ENCODE measurements at places on chromosomes 7 and 10.
A peak's percentile ranks its signal among the peaks of the same experiment; 100 is the strongest.

- DNase-seq: peak; percentile 19
Measured at GRCh38 chr10:73517166-73517888, 21.5 kb upstream of the PPP3CB start.

DNA sequence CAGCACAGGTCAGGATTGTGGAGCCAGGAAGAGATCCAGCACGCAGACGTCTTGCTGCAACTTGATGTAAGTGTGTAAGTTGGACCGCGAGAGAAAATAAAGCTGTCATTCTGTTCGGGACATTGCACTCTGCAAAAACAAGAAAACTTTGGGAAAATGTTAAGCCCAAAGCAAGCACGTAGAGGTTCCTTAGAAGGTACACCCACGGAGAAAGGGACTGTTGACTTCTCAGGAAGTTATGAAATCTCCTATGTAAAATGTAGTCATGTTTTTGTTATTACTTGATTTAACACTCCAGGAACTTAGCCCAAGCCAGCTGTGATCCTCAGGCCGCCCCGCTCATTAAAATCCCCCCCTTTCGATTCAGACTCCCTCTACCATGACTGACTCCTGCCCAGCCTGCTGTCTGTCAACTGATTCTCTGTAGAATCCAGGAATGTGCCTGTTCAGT is 196.1 kb upstream of the TCF7L2 start:
- no peak for DNase-seq

DNA sequence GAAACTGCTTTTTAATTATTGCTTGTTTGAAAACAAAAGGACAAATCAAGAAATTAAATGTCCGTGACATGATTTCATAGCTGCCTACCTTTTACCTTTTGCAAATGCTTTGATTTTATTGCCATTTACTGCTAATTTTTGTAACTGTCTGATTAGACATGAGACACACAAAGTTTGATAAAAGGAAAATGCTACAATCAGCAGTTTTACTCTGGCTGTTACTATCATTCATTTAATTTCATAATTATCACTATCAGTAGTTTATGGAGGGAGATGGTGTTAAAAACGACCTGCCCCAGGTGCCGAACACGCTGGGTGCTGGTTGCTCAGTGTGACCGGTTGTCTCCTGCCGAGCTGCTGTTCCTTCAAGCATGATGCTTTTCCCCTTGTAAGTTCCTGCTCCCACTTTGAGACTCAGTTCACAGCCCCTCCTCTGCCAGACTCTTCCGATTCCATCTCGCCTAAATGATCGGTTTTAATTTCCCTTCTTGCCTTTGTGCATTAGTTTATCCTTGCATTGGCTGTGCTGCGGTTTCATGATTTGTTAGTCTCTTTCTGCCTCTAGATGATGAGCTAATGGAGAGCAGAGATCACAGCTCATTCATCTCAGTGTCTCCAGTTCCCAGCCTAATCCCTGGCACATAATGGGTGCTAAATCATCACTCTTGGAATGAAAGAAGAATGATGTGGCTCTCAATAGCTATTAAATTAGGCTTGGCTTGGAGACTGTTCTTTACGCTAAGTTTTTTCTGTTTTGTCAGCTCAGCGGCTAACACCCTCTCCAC is 110.6 kb downstream of the PFKFB3 start:
- no peak for DNase-seq

- DNase-seq: no peak
Measured at GRCh38 chr10:92327445-92328433, 36.8 kb downstream of the MARCHF5 start.

DNA sequence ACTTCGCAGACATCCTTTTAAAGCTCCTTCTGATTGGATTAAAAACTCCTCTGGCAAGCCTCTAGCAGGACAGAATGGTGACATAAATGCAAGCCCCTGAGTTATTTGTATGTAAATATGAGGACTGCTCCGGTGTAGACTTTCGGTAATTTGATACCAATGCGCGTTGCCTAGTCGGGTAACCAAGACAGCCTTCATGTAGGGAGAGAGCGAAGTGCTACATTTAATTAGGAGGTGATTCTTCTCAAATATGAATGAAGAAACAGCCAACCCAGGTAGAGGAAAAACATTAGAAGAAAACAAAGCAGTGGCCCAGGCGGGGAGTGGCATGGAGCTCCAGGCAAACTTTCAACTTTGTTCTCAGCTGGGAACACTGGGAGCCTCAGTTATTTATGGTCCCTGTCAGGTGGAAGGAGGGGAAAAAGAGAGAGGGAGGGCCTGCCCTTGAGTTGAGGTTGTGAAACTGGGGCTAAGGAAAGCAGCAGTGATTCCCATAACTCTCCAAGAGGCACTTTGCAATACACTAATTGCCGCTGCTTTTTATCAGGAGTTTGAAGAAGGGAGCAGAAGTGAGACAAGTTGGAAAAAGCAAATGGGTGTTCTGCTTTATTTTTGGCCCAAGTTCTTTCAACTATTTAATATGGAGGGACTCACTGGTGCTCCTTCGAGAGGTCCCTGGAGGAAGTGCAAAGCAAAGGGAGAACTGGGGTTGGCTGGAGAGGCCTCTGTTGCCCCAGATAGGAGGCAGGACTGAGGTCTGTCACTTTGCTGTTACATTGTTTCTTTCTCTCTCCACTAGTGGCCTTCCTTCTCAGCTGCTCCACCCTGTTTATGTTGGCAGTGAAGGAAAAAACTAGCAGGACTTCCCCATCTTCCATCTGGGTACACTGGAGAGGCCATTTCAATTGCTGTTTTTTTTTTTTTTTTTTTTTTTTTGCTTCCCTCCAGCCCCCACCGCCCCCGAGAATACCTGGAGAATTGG is 234.6 kb upstream of the CCDC6 start:
- DNase-seq: peak; percentile 13

DNA sequence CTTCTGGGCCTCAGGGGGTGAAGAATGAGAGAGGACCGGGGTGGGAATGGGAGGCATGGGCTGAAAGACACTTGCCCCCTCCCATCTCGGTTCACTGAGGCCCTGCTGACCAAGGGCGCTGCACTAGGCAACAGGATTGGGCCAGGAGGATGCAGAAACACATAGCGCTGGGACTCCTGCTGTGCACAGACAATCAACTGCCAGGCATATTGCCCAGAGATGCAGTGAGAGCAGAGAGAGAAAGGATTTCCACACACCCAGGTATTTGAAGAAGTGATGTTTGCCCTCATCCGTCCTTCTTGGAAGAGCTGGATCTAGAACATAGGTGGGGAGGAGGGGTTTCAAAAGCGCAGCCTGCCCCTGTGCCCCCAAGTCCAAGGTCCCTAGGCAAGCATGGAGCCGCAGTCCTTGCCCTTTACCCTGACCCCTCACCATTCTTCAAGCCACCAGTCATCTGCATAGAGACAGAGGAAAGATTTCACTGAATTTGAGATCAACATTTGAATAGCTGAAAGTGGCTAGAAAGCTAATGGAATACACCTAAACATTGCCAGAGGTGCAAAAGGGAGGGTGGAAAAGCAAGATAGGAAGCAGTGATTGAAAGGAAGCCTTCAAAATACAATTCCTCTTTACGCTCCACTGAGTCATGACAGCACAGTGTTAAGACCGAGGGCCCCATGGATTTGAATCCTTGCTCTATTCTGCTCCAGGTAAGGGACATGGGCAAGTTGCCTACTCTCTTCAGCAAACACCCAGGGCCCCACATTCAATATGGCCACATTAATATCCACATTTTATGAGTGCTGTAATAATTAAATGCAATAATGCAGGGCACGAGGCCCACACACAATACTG is 44.2 kb upstream of the TNS3 start:
- DNase-seq: no peak

- DNase-seq: no peak
Measured at GRCh38 chr7:37068038-37068437, 343.7 kb upstream of the AOAH start.

DNA sequence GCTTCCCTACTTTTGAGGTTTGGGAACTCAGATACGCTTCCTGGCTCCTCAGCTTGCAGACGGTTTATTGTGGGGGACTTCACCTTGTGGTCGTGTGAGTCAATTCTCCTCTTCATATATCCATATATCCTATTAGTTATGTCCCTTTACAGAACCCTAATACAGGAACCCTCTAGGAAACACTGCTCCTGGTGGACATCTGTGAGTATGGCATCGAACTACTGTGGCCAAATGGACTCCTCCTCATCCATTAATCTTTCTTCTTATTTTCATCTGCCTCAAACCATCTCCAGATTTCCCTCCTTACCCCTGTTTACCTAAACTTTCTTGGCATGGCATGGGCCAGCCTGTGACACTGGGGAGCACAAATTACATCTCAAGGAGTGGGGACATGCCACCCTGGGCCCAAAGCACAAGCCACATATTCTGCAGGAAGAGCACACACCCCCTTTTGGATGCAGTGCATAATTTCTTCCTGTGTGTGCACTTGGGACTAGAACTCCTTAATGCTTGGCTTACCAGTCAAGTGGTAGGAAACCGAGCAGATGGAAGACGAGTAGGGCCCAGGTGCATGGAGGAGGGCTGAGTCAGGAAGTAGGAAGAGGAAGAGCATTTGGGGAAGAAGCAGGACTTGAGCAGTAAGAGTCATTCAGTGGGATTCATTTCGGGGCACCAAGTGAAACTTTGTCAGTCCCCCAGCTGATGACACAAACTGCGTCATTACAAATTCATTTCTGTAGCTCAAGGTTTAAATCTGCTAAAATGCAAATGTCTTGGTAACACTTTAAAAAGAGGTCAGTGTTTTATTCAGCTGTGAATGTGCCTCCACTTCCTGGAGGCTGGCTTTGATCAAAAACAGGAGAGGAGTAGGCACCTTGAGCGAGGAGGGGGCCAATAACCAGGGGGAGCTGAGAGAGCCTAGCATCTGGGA is 80.8 kb upstream of the PLXNA4 start:
- peak; percentile 22 for DNase-seq

DNA sequence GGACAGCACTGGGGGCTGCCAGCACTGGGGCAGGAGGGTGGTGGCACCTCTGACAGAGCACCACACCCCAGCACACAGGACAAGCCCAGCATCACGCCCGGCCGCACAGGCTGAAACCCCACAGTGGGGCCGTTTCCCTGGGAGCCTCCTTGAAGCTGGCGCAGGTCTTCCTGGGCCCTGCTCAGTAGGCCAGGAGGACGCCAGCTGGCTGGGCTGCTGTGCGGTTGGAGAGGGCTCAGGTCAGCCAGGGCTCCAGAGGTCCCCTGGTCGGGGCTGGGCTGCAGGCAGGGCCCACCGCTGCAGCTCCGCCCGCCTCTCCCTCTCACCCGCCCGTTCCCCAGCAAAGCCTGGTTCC is 137.3 kb downstream of the TCERG1L start:
- DNase-seq: no peak

DNA sequence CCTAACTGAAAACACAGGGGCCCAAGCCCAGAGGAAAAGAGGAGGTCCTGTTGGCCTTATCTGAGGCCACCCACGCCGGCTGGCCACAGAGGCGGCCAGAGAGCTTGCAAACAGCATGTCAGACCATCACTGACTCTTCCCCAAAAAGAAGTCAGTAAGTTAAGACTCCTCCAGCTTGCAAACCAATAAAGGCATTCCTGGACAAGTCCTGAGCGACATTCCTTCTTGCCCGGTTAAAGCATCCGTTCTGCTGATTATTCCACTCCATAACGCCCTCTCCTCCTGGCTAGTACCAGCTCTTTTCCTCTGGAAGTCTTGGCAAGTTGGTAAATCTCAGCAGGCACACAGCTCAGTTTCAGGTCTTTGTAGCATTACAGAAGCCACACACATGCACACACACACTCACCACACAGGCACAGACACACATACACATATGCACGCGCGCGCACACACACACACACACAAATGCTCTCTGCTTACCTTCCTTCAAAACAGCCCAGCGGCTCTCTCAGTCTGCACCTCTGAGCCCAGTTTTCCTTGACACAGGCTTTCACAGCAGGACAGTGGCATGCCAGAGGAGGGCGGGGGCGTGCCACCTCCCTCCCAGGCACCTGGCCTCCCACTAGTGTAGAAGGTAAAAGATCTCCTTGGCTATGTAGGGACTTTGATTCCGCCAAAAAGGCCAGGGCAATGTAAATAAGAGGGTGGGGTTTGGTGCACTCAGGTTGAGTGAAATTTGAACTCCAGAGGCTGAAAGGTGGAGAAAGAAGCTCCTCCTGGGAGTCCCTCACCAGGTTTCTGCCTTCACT is 201.4 kb downstream of the TNS3 start:
- DNase-seq: peak; percentile 55

- peak; percentile 69 for DNase-seq
Measured at GRCh38 chr10:62451611-62451975, 77.4 kb downstream of the ZNF365 start.

DNA sequence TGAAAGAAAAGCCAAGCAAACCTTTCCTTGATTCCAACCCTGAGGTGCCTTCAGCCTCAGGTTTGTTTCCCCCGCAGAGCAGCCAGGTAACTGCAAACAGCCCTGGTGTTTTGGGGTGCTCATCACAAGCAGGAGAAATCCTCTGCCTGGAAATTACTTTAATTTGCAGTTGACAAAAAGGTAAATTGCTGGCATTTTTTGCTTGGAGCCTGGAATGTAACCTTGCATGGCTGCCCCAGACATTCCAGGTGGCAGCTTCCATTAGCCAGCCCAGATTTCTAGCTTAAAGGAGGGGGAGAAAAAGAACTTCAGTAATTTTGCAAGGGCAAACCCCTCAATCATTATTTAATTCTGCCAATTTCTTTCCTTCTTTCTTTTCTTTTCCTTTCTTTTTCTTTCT is 194.4 kb downstream of the MYOF start:
- no peak for DNase-seq

DNA sequence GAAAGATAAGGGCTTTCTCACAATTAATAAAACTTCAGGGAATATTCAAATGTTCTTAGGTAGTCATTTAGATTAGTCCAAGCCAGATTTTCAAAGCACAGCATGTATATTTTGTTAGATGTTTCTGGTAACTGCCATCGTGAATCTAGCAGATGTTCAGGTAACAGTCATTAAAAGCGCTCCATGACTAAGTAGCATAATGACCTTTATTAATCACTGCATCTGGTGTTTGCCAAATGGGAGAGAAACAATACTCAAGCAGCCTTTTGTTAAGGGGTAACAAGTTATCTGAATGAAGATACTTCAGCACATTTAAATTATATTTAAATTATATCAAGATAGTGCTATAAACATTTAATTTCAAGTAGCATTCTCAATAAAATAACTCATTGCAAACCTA is 47.5 kb downstream of the USP6NL start:
- no peak for DNase-seq

- no peak for DNase-seq
Measured at GRCh38 chr10:102654566-102654965, 10.3 kb downstream of the TRIM8 start.

GRCh38 chr7:66921918-66922486 is 977 bp downstream of the TMEM248 start:
- DNase-seq: no peak

DNA sequence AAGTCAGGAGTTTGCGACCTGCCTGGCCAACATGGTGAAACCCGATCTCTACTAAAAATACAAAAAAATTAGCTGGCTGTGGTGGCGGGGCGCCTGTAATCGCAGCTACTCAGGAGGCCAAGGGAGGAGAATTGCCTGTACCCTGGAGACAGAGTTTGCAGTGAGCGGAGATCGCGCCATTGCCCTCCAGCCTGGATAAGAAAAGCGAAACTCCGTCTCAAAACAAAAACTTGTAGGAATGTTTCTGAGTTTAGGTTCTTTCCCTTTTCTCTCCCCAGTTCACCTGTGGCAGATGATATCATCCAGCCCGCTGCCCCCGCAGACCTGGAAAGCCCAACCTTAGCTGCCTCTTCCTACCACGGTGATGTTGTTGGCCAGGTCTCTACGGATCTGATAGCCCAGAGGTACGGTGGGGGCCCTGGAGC is 138.8 kb upstream of the BTBD16 start:
- no peak for DNase-seq

GRCh38 chr10:68086011-68086410 is 10.9 kb upstream of the HERC4 start:
- DNase-seq: peak; percentile 53

All from fibroblast of skin of back (primary cell).